A549 treated with dexamethasone at 1 μM for 4 hours (cell line): ENCODE measurements at places on chromosomes 7 and 10. TPM values are rescaled to one million over a fixed set of nuclear protein-coding genes. Genes with fewer than 3 reads are reported as not detected.

The RARRES2 gene
- 0.28 TPM in 1 of 5 replicates, not detected in the others for total RNA-seq

The NPSR1 gene
- not detected in 5 replicates for total RNA-seq

The SRRM3 gene
- 9.5 to 13.5 TPM (median 11.7 TPM) in 5 replicates for total RNA-seq

The DPP6 gene
- not detected in 5 replicates for total RNA-seq

The CHAT gene
- total RNA-seq, result not detected in 5 replicates

The CACNB2 gene
- not detected in 5 replicates for total RNA-seq

The CALCR gene
- total RNA-seq, result 0.05 to 0.08 TPM (median 0.06 TPM) in 3 of 5 replicates, not detected in the others

The FBXL13 gene
- total RNA-seq, result 0.09 to 0.62 TPM (median 0.31 TPM) in 5 replicates

The MRM2 gene
- 50.9 to 57.2 TPM (median 56.4 TPM) in 5 replicates for total RNA-seq

The CFAP69 gene
- total RNA-seq, result 1.2 to 2.3 TPM (median 2.0 TPM) in 5 replicates

The UNCX gene
- total RNA-seq, result 0.05 to 0.07 TPM (median 0.05 TPM) in 3 of 5 replicates, not detected in the others

The PNLIPRP2 gene
- 0.09 to 0.11 TPM in 2 of 5 replicates, not detected in the others for total RNA-seq

The UBTD1 gene
- total RNA-seq, result 15.6 to 19.5 TPM (median 19.2 TPM) in 5 replicates

The TSPAN14 gene
- 89.2 to 130 TPM (median 126 TPM) in 5 replicates for total RNA-seq

The BBS9 gene
- total RNA-seq, result 3.1 to 3.6 TPM (median 3.3 TPM) in 5 replicates

The PIK3CG gene
- total RNA-seq, result not detected in 5 replicates

The PTEN gene
- 45.8 to 55.5 TPM (median 51.7 TPM) in 5 replicates for total RNA-seq

The NFE2L3 gene
- total RNA-seq, result 8.1 to 10.4 TPM (median 8.7 TPM) in 5 replicates

The OR13A1 gene
- total RNA-seq, result 0.04 to 0.05 TPM in 2 of 5 replicates, not detected in the others

The RPEL1 gene
- total RNA-seq, result 0.05 TPM in 2 of 5 replicates, not detected in the others

The CLRN3 gene
- total RNA-seq, result 0.07 TPM in 1 of 5 replicates, not detected in the others

The GPR26 gene
- total RNA-seq, result not detected in 5 replicates

The PCLO gene
- 0.90 to 1.3 TPM (median 1.1 TPM) in 5 replicates for total RNA-seq

The GDF2 gene
- total RNA-seq, result not detected in 5 replicates

The CFAP58 gene
- 0.13 to 0.27 TPM (median 0.19 TPM) in 5 replicates for total RNA-seq

The TEX47 gene
- total RNA-seq, result not detected in 5 replicates

The PHYHIPL gene
- 0.32 to 0.59 TPM (median 0.42 TPM) in 5 replicates for total RNA-seq

The CCZ1B gene
- total RNA-seq, result 40.3 to 48.8 TPM (median 43.3 TPM) in 5 replicates

The CHN2 gene
- total RNA-seq, result 0.14 to 0.62 TPM (median 0.50 TPM) in 5 replicates

The PRR15 gene
- total RNA-seq, result 4.7 to 7.1 TPM (median 5.0 TPM) in 5 replicates

The CAMK1D gene
- 6.5 to 9.4 TPM (median 8.0 TPM) in 5 replicates for total RNA-seq

The MMD2 gene
- not detected in 5 replicates for total RNA-seq

The SLC39A12 gene
- not detected in 5 replicates for total RNA-seq

The GHRHR gene
- total RNA-seq, result 0.06 TPM in 1 of 5 replicates, not detected in the others

The HOXA2 gene
- 0.61 to 0.88 TPM (median 0.69 TPM) in 5 replicates for total RNA-seq

The FEZF1 gene
- total RNA-seq, result not detected in 5 replicates

The PLAC9 gene
- 0.29 TPM in 1 of 5 replicates, not detected in the others for total RNA-seq

The OPN4 gene
- total RNA-seq, result 0.04 TPM in 1 of 5 replicates, not detected in the others

The SAMD9L gene
- 0.45 to 1.0 TPM (median 0.48 TPM) in 5 replicates for total RNA-seq

The PLXDC2 gene
- total RNA-seq, result 0.01 to 0.04 TPM (median 0.03 TPM) in 4 of 5 replicates, not detected in the other

The LRGUK gene
- 0.20 to 0.48 TPM (median 0.22 TPM) in 5 replicates for total RNA-seq

The HTR5A gene
- total RNA-seq, result not detected in 5 replicates

The FGL2 gene
- total RNA-seq, result not detected in 5 replicates

The DYDC1 gene
- not detected in 5 replicates for total RNA-seq

The BTBD16 gene
- total RNA-seq, result 0.43 to 0.81 TPM (median 0.70 TPM) in 5 replicates

The CEP55 gene
- 61.0 to 73.3 TPM (median 70.6 TPM) in 5 replicates for total RNA-seq

The ANAPC16 gene
- 73.6 to 93.2 TPM (median 85.4 TPM) in 5 replicates for total RNA-seq

The EPO gene
- total RNA-seq, result 0.06 TPM in 1 of 5 replicates, not detected in the others

The NEUROD6 gene
- total RNA-seq, result not detected in 5 replicates

The REPIN1 gene
- 62.7 to 82.7 TPM (median 76.0 TPM) in 5 replicates for total RNA-seq

The ASAH2B gene
- 3.6 to 5.7 TPM (median 4.6 TPM) in 5 replicates for total RNA-seq

The SFMBT2 gene
- total RNA-seq, result 5.4 to 8.8 TPM (median 7.8 TPM) in 5 replicates

The NAT16 gene
- 0.09 to 0.21 TPM (median 0.12 TPM) in 5 replicates for total RNA-seq

The NXPH1 gene
- not detected in 5 replicates for total RNA-seq

The SLC35G1 gene
- total RNA-seq, result 7.9 to 8.8 TPM (median 8.2 TPM) in 5 replicates

The LRMDA gene
- 2.6 to 4.0 TPM (median 3.6 TPM) in 5 replicates for total RNA-seq

The CYP3A4 gene
- 0.05 to 0.14 TPM (median 0.08 TPM) in 4 of 5 replicates, not detected in the other for total RNA-seq
